ENCODE measurements at places on chromosomes 5 and 9. TPM values are rescaled to one million over a fixed set of nuclear protein-coding genes. Genes with fewer than 3 reads are reported as not detected.

GRCh38 chr5:11390291-11390767, 513.9 kb downstream of the CTNND2 start:
- DNase-seq, result no peak

GRCh38 chr5:172008111-172008455, 1.6 kb upstream of the FBXW11 start:
- DNase-seq, result no peak

- DNase-seq, result no peak
Observed at GRCh38 chr9:15211160-15211814, 95.7 kb downstream of the TTC39B start.

DNA sequence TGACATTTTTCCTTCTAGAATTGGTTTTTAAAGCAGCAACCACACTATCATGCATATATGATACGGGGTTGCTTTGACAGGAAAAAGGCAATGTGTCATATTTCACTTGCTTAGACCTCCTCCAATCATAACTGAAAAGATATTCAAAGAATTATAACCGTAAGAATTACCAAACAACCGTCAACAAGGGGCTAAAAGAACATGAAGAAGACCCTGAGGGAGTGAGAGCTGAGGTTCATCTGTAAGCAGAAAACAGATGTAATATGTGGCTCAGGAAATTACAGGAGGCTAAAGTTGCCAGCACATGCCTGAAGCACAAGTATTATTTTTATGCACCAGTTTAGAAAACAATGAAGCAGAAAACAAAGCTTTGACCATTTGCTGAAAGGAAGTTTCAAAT, 78.9 kb downstream of the APBA1 start:
- no peak for DNase-seq

- peak; percentile 32 for DNase-seq
Observed at GRCh38 chr9:107989544-107989943, 500.0 kb upstream of the KLF4 start.

- no peak for DNase-seq
Observed at GRCh38 chr5:133029416-133029815, 3.1 kb upstream of the ZCCHC10 start.

DNA sequence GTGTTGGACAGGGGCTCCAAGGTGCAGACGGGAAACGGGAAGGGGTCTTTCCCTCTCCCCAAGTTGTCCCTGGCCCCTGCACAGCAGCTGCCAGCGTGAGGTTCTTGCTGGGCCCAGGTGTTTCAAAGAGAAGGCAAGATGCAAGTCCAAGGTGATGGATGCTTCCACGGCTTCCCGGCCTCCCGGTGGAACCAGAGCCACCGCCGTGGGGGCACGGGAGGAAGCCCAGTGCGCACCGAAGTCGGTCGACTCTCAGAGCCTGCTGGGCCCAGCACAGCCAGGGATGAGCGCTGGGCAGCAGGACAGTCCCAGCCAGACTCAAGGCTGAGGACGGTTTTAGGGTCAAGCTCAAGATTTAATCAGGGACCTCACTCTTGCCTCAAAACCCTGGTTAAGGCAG, 25.2 kb upstream of the BARHL1 start:
- DNase-seq, result peak; percentile 38

The CARD9 gene
- polyA plus RNA-seq, result 0.39 TPM

The ST6GALNAC4 gene
- 31.4 TPM for polyA plus RNA-seq

The PCSK5 gene
- 2.3 TPM for polyA plus RNA-seq

The PDCD1LG2 gene
- 0.29 TPM for polyA plus RNA-seq

The CCL28 gene
- 0.06 TPM for polyA plus RNA-seq
